Epithelial cell of prostate (primary cell): ENCODE measurements at places on chromosomes 16 and 17.
A peak's percentile ranks its signal among the peaks of the same experiment; 100 is the strongest.

GRCh38 chr16:55001931-55002330 lies 71.3 kb downstream of the IRX5 start:
- DNase-seq: no peak

DNA sequence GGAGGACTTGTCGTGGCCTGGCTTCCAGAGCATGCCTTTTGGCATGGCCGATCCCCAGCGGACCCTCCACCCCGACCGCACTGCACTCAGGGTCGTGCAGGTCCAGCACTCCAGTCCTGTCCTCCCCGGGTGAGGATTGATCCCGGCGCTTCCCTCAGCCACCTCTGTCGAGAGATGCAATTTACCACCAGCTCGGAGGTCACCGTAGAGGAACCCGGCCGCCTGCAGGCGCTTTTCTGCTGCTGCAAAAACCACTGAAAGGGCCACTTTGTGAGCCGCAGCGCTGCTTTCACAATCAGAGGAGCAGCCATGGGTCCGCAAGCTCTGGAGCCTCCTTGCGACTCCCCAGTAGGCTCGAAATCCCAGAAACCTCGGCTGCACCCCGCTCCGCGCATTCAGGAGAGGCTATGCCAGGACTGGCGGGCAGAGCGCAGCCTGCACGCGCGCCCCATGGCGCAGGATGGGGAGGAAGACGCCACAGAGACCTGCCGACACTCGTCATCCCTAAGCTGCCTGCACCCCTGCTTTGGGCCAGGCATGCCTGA lies 134.2 kb downstream of the HS3ST2 start:
- no peak for DNase-seq

DNA sequence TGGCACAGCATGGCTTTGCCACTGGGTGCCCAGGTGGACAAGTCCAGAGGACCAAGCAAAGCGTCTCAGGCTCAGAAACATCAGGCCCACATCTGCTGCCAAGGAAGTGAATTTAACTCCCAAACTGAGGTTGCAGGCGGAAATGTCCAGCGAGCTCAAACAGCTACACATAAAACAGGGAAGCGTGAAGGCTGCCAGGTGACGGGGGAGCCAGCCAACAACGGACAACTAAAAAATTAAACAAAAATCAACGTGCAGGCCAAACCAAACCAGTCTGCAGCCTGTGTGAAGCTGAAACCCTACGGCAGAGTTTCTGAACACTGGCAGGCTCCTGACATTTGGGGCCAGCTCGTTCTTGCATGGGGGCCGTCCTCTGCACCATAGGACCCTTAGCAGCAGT lies 2.5 kb downstream of the TK1 start:
- no peak for DNase-seq

- DNase-seq: no peak
These were observed 2452.5 kb downstream of the TP53TG3F start for GRCh38 chr16:35911899-35912298.

DNA sequence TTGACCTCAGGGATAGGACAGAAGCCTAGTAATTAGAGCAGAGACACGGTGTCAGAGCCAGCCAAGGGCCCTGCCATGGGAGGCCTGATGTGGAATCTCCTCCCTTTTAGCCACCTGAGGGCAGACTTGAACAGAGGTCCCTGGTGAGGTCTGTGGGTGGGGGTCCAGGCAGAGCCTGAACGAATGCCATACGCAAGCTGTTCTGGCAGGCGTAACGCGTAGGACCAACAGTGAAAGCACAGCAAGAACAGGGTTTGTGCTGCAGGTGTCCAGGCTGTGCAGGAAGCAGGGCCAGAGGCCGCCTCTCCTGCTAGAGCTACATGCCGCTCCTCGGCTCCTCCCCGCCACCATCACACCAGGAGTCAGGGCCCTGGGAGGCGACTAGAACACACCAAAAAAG lies 81.9 kb upstream of the TBX2 start:
- no peak for DNase-seq

GRCh38 chr17:72390675-72391508 lies 270.1 kb downstream of the SOX9 start:
- peak; percentile 50 for DNase-seq

DNA sequence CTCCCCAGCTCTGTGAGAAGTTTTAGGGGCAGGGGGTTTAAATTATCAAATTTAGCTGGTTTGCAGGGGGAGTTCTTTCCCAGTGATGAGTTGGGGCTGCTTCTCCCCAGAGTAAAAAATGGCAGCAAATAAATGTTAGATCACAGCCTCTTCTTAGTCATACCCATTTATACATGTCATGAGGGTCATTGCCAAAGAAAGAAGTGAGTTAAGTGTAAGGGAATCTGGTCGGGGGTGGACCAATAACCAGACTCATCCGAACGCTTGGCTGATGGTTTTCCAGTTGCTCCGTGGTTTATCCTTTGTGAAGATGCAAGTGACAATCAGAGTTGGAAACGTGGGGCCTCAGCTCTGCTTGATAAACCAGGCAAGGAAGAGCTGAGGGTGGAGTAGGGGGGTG lies 87.1 kb downstream of the PLXDC1 start:
- DNase-seq: peak; percentile 16

- DNase-seq: no peak
These were observed 53.2 kb downstream of the CDYL2 start for GRCh38 chr16:80751167-80751566.

- DNase-seq: no peak
These were observed 4.6 kb upstream of the ADCY7 start for GRCh38 chr16:50261707-50262235.

GRCh38 chr17:40197550-40197949 lies 20.3 kb downstream of the RAPGEFL1 start:
- no peak for DNase-seq

DNA sequence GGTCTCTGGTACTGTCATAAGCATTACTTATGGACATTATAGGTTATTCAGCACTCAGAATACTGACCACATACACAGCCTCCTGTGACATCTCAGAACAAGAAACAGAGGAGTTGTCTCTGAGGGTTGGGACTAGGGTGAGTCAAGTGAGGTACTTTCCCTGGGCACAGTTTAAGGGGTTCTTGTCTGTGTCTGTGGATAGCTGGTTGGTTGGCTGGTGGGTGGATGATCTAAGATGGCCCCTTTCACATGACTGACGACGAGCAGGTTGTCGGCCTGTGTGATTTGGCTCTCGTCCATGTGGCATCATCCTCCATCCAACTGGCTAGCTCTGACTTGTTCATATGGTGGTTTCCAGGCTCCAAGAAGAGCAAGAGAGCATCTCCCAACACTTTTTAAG lies 163.9 kb downstream of the PRKCB start:
- peak; percentile 8 for DNase-seq

DNA sequence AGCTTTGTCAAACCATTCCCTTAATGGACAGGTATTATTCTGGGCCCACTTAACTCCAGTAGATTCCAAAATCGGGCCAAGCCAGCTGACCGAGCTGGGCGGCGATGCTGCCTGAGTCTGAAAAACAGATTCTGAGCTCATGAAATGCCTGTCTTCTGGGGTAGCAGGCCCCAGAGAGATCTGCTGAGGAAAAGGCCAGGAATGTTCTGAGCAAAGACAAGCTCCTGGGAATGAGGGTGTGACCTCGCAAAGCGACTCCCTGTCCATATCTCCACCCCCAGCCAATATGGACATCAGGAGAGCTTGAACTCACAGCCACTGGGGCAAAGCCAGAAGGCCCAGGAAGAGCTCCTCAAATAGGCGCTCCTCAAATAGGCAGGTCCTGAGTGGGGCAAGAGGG lies 23.7 kb downstream of the ZNF423 start:
- DNase-seq: no peak

DNA sequence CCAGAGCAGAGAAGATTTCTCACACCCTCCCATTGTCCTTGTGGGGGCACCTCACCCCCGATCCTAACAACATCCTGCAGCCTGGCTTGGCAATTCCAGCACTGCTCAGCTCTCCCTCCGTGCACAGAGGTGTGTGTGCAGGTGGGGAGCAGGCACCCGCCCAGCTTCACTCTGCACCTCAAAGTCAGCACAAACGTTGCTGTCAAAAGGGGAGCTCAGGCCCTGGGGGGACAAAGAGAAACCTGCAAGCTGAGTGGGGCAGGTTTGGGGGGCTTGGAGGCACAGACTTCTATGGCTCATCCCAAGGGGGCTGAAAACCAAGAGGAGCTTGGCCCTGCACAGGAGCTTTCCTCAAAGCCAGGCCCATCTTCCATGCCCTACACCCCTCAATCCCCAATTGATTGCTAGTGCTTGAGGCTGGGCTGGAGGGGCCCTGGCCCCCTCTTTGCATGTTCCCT lies 231.9 kb upstream of the TNRC6C start:
- DNase-seq: no peak

DNA sequence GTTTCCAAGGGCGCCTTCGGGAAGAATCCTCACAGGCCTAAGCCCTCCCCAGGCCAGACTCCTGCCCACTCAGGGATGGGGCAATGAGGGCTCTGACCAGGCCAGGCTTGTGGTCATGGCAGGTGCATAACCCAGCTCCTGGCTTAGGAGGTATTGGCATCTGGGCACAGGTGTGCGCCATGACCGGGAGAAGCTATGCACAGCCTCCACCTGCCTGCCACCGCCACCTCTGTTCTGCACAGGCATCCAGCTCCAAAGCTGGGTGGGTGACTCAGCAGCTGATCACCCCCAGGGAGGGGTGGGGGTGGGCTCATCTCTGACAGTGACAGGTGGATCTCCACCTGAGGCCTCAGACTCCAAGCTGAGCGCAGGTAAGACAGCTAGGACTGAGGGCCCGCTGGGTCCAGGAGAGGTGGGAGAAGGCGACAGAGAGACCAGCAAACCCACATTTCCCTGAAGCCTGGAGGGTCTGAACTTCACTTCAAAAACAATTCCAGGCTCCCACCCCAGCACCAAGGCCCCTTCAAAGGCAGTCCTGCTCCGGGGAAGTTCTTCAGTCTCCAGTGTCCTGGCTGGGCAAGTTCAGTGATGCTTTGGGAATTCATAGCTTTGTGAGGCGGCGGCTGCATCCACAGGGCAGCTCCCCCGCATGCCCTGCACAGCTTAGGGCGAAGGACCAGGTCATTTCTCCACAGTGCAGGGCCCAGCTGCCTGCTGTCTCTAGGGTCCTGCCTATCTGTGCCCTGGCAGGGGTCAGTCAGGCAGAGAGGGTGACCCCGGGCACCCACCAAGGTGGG lies 121.6 kb upstream of the SMURF2 start:
- no peak for DNase-seq

GRCh38 chr17:68700421-68700820 lies 99.3 kb upstream of the FAM20A start:
- no peak for DNase-seq

DNA sequence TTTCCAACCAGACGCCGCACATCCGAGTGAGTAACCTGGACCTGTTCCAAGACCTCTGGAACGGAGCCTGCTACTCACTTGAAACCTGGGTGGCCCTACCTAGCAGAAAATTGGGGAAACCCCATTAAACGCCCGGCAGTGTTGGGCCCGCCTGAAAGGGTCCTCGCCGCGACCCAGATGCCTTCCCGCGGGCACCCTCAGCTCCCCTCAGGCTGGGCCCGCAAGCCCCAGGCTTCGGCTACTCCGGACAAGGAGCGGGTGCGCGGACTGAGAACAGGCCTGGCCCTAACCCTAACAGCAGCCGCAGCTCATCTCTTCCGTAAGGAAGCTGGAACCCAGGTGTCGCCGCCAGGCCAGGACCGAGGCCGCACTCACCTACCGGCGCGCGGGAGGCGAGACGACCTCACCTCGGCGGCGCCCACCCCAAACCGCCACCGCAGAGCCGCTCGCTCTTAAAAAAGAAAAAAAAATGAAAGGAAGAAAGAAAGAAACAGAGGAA lies 344 bp downstream of the PSME3IP1 start:
- DNase-seq: no peak

- no peak for DNase-seq
These were observed 51.4 kb upstream of the ENDOV start for GRCh38 chr17:80363518-80364090.

DNA sequence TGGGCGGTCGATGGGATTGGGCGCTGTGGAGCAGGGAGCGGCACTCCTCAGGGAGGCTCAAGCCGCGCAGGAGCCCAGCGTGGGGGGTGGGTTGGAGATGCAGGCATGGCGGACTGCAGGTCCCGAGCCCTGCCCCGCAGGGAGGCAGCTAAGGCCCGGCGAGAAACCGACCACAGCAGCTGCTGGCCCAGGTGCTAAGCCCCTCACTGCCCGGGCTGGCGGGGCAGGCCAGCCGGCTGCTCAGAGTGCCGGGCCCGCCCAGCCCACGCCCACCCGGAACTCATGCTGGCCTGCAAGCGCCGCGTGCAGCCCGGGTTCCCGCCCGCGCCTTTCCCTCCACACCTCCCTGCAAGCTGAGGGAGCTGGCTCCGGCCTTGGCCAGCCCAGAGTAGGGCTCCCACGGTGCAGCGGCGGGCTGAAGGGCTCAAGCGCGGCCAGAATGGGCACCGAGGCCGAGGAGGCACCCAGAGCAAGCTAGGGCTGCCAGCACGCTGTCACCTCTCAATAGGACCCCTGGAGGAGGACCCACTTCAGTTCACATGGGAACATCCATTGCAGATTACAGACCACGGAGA lies 20.5 kb upstream of the METTL16 start:
- DNase-seq: no peak

DNA sequence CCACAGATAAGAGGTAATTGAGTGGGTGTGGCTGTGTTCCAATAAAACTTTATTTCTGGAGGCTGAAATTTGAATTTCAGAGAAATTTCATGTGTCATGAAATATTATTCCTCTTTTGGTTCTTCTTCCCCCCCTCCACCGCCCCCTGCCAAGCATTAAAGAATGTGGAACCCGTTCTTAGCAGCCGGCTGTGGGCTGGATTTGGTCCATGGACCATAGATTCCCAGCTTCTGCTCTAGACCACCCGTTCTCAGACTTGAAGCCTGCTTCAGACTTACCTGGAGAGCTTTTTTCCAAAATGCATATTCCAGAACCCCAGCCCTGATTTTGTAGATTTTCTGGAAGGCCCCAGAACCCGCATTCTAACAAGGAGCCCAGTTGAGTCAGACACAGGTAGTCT lies 15.1 kb upstream of the LASP1NB start:
- DNase-seq: no peak

DNA sequence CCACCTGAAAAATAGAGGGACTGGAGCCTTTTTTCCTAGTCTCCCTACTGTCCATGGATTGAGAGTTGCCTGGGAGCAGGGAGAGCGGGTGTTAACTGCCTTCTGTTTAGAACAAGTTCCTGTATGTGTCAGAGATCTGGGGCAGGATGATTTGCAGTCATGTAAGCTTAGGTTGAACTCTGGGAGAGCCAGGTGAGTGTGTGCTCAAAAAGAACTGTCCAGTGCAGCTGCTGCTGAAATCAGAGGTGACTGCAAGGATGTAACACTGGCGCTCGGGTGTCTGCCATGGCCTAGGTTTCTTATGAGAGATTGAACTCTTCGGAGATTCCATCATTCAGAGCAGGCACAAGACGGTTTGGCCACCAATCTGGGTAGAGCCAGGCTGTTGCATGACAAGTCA lies 432.5 kb downstream of the CDH13 start:
- peak; percentile 18 for DNase-seq

GRCh38 chr16:81599034-81599744 lies 154.6 kb downstream of the CMIP start:
- no peak for DNase-seq

- DNase-seq: no peak
These were observed 162.1 kb upstream of the MPHOSPH6 start for GRCh38 chr16:82331974-82332750.

GRCh38 chr16:21183995-21184394 lies 25.5 kb downstream of the LDAF1 start:
- no peak for DNase-seq
